ENCODE measurements at places on chromosomes 13 and 19.
A peak's percentile ranks its signal among the peaks of the same experiment; 100 is the strongest.

- DNase-seq = no peak
Observed at GRCh38 chr19:19067276-19068072, 3.7 kb downstream of the SLC25A42 start.

DNA sequence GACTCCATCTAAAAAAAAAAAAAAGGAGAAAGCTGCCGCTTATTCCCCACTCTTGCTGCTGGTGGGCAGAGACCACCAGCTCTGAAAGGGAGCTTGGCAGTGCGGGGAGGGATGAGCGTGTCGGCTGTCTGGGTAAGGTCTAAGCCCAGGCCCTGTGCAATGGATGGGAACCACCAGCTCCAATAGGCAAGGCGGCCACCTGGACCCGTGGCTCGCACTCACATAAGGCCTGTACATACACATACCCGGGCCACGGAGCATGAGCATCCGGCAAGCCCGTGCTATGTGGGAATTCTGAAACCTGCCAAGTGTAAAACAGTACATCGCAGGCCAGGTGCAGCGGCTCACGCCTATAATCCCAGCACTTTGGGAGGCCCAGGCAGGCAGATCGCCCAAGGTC lies 56.6 kb upstream of the USE1 start:
- no peak for DNase-seq

DNA sequence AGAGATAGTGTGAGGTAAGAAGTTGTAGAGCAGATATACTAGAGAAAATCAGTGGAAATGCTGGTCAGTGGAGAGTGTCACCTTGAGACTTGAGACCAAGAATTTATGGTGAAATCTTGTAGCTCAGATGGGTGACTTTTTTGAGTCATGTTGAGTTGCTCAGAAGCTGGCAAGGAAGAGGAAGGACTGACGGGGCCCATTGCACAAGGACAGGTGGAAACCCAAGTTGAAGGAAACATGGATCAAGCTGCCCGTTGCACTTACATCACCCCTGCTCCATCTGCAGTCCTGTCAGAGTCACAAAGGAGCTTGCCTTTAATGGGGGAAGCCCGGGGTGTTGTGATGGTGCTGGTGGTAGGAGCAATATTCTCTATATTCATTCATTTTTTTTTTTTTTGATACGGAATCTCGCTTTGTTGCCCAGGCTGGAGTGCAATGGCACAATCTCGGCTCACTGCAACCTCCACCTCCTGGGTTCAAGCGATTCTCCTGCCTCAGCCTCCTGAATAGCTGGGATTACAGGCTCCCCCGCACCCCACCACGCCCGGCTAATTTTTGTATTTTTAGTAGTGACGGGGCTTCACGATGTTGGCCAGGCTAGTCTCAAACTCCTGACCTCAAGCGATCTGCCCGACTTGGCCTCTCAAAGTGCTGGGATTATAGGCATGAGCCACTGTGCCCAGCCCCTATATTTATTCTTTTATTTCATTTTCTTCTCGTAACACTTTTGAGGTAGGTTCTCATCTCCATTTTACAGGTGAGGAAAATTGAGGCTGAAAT lies 27.4 kb downstream of the UBAC2 start:
- DNase-seq = no peak

GRCh38 chr13:99119656-99120055 lies 81.0 kb upstream of the UBAC2 start:
- DNase-seq = no peak

- no peak for DNase-seq
Observed at GRCh38 chr13:113817860-113818691, 45.8 kb downstream of the GAS6 start.

GRCh38 chr13:41916173-41916954 lies 44.5 kb downstream of the VWA8 start:
- no peak for DNase-seq

- no peak for DNase-seq
Observed at GRCh38 chr13:88281841-88282240, 610.7 kb downstream of the SLITRK5 start.

GRCh38 chr13:99958406-99959126 lies 13.0 kb downstream of the ZIC5 start:
- peak; percentile 83 for DNase-seq

DNA sequence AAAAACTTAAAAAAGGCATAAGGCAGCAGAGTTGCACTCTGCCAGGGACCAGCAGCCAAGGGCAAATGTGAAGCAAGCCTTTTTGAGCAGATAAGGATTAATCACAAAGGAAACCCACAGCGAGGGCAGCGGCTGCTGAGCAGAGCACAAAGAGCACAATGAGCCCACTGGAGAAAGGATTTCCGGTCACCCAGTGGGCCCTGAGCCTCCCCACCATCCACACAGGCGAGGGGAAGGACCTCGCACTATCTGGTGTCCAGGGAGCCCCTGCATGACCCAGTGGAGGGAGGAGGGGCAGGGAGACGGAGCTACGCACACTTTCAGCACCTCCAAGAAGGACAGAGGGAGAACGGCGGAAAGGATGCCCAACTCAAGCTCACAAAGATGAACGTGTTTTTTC lies 40.0 kb downstream of the COL4A1 start:
- peak; percentile 86 for DNase-seq

DNA sequence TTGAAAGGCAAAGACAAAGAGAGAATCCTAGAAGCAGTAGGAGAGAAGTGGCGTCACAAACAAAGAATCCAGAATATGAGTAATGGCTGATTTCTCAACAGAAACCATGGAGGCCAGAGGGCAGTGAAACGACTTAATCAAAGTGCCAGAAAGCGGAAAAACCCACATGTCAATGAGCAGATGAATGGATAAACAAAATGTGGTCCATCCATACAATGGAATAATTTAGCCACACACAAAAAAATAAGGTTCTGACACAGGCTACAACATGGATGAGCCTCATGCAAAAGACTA lies 52.2 kb upstream of the RANBP3 start:
- no peak for DNase-seq

DNA sequence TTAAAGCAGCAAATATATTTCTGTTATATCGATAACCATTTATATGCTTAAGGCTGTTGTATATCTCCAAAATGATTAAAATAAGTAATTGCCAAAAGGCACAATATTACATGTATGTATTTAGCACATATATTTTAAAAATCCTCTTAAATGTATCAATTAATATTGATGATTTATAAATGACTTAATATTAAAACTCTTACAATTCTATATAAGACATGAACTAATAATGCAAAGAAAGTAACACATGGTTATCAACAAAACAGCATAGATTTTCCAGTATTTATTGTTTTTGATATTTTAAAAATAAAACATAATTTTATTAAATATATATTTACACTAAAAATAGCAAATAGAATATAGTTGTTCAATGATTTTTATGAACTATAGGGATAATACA lies 32.4 kb downstream of the PCDH9 start:
- DNase-seq = no peak

- no peak for DNase-seq
Observed at GRCh38 chr19:52660981-52661380, 22.8 kb upstream of the ZNF83 start.

- DNase-seq = no peak
Observed at GRCh38 chr13:105598529-105598928, 936.9 kb downstream of the EFNB2 start.

- DNase-seq = no peak
Observed at GRCh38 chr19:49981603-49982593, 20.9 kb upstream of the SIGLEC11 start.

DNA sequence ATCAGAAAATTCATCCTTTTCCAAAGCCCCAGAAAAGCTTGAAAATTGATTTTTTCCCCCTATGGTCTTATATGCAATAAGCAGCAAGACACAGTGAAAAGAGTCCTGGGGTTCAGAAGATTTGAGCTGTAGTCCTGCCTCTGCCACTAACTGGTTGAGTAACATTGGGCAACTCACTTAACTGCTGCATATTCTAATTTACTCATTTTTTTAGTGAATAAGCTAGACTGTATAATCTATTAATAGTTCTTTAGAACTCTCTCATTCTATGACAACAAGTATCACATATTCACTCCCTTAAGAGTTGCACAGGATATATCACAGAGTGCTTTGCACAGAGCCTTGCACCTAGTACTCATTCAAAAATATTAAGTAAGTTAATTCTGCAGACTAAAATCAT lies 110.8 kb downstream of the STOML3 start:
- no peak for DNase-seq

GRCh38 chr13:53201454-53202225 lies 173.0 kb downstream of the OLFM4 start:
- peak; percentile 64 for DNase-seq

DNA sequence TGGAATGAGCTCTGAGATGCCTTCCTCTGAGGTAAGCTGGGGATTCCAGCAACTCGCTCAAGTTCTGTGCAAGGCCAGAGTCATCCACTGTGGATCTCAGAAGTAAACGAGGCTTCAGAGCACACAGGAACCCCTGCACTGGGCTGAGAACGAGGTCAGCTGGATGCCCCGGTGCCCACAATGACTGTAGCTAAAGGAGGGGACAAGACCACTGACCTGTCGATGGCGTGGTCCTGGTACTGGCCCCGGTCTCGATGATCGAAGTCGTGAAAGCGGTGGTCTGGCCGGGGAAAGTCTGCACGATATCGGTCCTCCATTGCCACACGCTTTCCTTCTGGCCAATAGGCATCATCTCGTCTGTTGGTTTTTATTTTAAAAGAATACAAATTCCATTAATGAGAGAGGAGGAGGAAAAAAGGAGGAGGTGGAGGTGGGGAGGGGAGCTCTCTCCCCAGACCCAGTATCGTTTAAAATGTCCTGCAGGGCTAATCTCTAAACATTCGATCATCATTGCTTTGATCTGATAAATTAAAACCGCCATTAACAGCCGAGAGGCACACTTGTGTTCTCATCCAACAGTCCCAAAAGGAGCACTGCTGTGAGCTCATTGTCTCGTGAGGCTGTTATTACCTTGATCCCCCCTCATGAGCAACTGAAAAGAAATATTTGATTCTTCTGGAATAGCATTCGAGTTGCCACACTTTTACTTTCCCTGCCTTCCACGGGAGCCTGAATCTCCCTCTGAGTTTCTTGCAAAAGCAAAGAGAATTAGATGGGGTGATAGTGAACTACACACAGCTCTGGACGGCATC lies 25.0 kb upstream of the TINCR start:
- DNase-seq = no peak

GRCh38 chr19:15536350-15536749 lies 28.0 kb downstream of the CYP4F22 start:
- DNase-seq = no peak

- no peak for DNase-seq
Observed at GRCh38 chr19:39085392-39085791, 1.2 kb downstream of the ACP7 start.

DNA sequence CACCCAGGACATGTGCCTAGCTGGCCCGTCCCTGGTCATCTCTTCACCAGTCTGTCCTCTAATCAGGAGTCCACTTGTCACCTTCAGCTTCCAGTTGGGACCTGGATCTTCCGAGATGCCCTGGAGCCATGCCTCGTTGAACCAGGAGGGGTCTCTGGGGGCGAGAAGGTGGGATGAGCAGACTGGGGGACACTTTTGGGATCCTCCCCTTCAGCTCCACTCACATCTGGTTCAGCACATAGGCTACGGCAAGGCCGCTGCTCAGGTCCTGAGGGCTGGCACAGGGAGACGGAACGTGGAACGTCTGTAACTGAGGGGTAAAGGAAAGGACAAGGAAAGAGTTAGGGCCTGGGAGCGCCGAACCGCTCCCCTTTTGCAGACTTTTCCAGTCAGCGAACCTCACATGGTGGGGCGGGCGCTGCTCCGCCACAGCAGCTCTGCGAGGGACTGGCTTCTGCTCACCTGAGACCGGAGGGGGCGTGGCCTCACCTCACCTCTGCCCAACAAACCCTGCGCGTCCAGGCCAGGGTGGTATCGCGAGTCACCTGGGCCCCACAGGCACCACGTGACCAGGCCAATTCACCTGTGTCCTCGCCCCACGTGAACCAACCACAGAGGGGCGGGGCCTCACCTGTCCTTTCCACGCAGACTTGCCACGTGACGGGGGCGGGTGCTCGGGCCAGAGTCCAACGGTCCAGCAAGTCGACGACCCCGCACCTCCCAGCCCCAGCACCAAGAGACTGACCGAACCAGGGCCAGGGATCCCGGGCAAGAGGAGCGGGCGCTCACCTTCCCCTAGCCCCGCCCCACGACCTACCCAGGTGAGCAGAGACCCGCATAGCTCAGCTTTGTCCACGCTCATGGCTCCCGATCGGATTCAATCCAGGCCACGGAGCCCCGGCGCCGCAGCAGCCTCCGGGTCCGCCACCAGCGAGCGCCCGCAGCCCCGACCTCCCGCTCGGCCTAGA lies at the start of gene HOOK2:
Gene HOOK2, minus strand, starts transcription at position 965 of the 968 bp plus-strand sequence. Its CDS starts 103 bp downstream, at position 862.
- peak; percentile 96 for DNase-seq

Measured in H7 (cell line).